Left cardiac atrium (tissue), 4 donors: ENCODE measurements at places on chromosomes 1 and 21. TPM values are rescaled to one million over a fixed set of nuclear protein-coding genes. Genes with fewer than 3 reads are reported as not detected.

DNA sequence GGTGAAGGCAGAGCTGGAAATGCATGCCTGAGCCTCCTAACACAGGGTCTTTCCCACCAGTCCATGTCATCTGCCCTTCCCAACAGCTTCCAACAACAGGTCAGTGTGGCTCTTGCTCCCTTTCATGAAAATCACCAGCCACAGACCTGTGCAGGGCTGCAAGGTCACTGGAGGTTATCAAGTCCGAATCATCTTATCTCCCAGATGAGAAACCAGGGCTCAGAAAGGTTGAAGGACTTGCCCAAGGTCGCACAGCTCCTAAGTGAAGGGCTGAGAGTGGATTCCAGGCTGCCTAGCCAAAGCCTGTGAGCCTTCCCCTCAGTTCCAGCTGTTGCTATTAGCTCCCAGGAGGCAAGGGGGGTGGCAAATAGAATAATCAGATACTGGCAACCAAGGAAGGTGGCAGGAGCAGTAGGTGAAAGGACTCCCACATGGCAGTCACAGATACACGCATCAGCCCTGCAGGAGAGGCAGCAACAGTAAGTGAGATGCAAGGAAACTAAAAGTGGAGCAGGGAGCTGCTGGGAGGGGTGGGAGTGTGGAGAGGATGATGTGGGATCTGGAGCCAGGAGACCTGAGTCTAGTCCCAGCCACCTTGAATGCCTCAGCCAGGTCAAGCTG lies 74.2 kb downstream of the SSBP3 start:
- no peak for DNase-seq

DNA sequence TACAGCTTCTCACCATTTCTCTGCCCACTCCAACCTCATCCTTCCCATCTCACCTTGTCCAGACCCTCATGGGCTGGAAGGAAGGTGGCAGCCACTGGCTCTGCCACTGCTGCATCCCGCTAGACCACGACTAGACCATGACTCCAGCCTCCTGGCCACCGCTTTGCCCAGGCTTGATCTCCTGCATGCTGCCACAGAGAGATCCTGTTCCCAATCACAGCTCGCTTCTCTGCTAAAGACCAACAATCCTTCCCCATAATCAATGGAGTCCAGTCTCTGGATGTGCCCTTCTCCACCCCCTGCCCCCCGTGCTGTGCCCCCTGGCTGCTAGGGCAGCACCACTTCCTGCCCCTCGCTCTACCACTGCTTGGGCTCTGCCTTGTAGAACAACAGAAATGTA lies 64.9 kb upstream of the DMRTB1 start:
- DNase-seq: no peak

DNA sequence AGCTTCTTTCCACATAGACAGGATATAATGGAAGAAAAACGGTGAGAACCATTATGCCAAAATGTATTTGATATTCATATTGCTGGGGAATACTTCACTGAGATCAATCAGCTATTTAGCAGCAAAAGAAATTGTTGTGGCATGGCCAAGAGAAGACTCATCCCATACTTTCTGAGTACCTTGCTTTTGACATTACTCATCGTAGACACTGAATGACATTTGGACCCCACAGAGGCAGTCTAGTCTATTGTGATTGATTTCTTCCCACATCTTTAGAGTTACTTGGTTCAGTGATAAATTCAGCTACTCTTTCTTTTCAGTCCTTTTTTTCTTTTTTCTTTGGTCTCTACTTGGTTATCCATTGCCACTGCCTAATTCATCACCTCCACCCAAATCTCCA lies 22.1 kb downstream of the ATP1B1 start:
- DNase-seq: no peak

DNA sequence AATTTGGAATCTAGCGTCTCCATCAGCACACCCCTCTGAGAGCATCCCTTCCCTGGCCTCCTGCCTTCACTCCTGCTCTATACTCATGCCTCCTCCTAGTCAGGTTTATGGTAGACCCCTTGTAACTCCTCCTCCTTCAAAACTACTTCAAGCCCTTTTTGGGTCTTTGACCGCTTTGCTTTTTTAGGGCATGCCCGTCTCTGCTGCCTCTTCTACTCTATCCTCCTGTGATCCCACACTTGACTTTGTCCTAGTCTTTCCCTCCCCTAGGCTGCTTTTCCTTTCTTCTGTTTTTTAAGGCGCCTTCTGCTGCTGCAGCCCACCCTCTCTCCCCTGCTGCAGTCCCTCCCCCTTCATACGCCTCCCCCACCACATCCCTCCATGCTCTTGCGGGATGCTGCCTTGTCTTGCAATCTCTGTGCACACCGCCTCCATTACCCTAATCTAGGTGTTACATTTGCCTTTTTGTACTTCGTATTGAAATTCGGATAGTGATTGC lies 1.5 kb downstream of the SNX27 start:
- DNase-seq: no peak

GRCh38 chr1:2496087-2496622 lies 20.1 kb downstream of the PLCH2 start:
- DNase-seq: no peak

- no peak for DNase-seq
Measured at GRCh38 chr1:162138599-162139181, 69.2 kb downstream of the NOS1AP start.

DNA sequence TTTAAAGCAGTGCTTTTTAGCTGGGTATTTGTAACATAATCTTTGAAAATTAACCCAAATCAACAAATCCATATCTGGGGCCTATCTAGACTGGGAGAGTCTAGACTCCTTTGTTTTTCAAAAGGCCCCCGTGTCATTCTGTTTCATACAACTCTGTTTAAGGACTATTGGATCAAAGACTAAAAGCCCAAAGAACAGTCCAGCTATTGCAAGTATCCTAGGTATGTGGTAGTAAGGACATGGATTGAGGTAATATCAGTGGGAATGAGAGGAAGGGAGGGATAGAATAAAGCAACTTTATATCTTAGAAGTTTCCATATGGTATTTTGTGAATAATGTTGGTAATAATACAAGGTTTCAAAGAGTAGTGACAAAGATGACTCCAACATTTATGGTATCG lies 18.2 kb downstream of the KIF1B start:
- DNase-seq: no peak

DNA sequence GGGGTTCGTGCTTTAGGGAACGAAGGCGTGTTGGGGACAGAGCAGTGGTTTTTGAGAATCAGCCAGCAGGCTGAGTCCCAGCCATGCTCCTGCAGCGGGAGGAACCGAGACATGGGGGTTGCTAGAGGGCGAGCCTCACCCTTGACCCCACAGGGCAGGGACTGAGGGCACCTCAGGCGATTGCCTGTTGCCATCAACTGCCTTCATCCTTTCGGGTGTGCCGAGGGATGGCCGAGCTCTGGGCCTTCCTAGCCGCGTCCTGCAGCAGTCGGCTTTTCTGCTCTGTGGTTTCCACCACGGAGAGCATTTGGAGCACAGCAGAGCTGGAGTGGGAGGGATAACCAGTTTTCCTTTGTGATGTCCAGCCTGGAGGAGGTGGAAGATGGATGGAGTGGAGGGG lies 13.3 kb downstream of the SPSB1 start:
- no peak for DNase-seq

GRCh38 chr1:29744684-29745490 lies 508.6 kb downstream of the PTPRU start:
- DNase-seq: no peak

DNA sequence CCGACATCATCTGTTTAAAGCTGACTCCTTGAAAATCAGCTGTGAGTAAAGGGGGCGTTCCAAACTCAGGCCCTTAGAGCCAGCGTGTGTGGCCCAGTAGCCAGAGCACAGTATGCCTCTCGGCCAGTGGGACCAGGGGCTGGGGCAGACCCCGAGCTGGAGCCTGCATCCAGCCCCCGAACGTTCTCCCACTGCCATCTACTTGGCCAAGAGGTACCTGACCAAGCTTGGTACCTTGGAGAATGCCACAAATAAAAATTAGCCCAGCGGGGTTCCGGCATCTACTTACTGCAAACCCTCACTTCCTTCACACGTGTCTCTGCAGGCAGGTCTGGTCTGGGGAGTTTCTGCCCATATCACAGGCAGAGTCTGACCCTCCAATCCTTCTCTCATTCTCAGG lies 56.7 kb upstream of the COL6A2 start:
- no peak for DNase-seq

DNA sequence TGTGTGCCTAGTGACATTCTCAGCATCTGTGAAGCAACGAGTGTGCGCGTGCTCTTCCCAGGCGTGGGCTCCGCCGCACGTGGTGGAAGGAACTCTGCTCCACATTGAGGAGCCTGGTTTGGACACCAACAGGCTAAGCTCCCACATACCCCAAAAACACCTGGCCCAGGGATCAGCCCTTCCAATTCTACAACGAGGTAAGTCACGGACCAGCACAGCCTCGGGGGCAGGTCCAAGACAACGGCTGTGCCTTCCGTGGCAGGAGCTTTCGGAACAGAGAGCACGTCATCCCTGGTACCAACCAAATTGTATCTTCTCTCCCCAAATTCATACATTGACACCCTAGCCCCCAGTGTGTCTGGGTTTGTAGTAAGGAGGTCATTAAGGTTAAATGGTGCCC lies 27.2 kb upstream of the PDE9A start:
- DNase-seq: no peak

- no peak for DNase-seq
Measured at GRCh38 chr1:154301582-154301981, 19.3 kb upstream of the AQP10 start.

DNA sequence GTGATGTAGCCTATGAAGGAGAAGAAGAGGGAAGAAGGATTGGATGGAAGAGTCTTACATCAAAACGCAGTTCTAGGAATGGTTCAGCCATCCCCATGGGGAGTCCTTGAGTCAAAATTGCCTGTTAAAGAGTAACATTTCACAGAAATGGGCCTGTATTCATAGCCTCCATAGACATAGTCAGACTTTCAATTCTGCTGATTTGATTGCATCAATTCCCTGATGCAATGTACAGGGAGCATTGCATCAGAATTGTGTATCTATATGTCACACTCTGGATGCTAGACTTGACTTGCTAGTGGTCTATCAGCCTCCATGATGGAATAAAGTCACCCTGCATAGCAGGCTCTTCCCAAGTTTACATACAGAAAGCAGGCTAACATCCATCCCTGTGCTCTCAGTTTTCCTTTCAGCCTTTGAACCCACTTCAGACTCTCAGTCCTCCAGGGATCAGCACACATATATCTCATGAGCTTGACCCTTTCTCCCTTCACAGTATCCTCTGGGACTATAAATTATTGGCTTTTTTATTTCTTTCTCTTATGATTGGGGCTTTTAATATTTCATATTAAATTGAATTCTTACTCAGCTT lies 1111.7 kb upstream of the B3GALT2 start:
- DNase-seq: no peak

DNA sequence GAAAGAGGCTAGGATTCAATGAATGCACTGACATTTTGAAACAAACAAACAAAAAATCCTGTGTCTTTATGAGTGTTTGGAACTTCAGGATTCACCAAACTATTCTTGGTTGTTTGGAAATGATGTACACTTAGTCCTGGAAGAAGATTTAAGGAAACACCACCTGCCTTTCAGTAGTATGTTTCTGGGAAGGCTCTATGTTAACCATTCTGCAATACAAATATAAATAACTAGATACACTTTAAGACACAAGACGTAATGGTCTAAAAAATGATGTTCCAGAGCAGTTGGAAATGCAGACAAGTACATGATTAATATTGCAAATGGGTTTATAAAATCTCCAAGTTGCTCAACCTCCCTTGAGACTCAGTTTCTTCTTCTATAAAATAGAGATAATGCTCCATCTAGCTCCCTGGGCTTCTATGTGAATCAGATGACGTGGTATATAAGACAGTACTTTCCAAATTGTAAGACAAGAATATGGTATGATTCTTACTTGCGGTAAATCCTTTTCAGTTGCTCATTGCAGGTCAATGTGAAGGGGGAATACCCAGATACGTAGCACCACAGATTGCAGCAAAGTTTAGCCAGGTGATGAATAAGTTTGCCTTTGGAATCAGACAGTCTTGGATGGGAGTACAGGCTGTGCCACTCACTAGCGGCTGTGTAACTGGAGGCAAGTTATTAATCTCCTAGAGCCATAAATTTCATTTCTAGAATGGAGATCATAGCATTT lies 224.8 kb upstream of the SGIP1 start:
- DNase-seq: no peak

DNA sequence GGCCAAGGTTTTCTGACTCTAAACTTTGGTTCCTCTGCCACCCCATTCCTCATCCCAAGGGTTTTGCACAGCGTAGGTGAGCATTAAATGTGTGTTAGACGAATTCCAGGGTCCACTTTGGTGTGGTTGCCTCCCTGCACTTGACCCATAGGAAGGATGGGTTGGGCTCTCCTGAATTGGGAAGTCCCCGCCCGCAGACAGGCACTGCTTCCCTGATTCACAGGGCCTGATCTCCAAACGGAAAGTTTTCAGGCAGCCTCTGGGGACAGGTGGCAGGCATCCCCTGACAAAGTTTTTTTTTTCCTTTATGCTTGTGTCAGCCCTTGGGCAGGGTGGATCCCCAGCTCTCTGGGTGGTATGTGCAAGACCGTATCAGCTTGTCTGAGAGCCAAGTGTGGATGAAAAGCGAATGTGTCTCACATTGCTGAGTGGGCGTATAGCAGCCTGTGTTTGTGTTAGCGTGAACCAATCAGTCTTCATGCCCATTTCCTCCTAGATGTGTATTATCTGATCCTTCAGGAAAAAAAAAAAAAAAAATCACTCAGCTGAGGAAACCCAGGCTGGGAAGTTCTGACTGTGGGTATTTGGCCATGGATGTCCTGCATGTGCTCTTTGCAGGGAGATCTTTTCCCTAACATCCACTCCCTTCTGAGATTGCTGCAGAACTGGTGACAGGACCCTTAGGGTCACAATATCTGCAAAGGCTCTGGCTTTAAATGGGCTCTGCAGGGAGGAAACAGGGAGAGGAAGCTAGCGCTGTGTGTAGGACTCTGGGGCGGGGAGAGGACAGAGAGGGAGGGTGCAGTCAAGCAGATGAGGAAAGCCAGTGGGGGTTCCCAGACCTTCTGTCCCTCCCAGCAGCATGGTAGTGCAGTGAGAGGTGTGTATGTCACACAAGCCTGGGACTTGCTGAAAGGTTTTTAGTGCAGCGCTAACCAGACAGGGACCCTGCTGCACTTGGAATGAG lies 42.2 kb upstream of the TRABD2B start:
- peak; percentile 26 for DNase-seq

GRCh38 chr1:17128361-17128760 lies 9.1 kb upstream of the PADI2 start:
- no peak for DNase-seq

Gene FLG2
- not detected for total RNA-seq

Gene BNIPL
- 0.16 TPM for total RNA-seq

Gene GFI1
- 0.63 TPM for total RNA-seq

Gene LIPI
- not detected for total RNA-seq

Gene RAP1GAP
- total RNA-seq: 10.5 TPM

Gene KRTAP19-6
- total RNA-seq: not detected

Gene TMEM125
- 0.41 TPM for total RNA-seq

Gene VWA5B1
- 0.16 TPM for total RNA-seq

Gene TEX38
- total RNA-seq: not detected

Gene TGFB2
- 4.0 TPM for total RNA-seq

Gene B3GALT2
- 48.6 TPM for total RNA-seq
